T-helper 2 cell (primary cell): ENCODE measurements at places on chromosomes 12 and 14.

DNA sequence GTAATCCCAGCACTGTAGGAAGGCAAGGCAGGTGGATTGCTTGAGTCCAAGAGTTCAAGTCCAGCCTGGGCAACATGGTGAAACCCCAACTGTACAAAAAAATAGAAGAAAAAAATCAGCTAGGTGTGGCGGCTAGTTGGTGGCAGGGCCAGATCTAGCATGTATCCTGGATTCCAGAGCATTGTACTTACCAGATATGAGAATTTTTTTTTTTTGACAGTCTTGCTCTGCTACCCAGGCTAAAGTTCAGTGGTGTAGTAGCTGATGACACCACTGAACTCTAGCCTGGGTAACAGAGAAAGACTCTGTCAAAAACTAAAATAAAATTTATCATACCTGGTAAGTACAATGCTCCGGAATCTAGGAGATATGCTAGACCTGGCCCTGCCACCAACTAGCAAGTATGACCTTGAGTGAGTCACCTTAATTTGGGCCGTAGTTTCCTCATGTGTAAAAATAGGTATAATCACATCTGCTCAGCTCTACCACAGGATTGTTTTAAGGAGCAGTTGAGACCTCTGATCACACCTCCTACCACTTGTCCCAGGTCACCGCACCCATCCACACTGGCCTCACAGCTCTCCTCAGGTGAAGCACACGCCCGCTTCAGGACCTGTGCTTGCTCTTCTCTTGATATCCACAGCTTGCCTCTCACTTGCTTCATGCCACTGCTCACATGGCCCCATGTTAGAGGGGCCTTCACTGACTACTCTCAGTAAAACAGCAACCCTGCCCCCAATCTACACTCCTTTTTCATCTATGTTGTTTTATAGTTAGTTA is 140.2 kb downstream of the STXBP6 start:
- DNase-seq = no peak

DNA sequence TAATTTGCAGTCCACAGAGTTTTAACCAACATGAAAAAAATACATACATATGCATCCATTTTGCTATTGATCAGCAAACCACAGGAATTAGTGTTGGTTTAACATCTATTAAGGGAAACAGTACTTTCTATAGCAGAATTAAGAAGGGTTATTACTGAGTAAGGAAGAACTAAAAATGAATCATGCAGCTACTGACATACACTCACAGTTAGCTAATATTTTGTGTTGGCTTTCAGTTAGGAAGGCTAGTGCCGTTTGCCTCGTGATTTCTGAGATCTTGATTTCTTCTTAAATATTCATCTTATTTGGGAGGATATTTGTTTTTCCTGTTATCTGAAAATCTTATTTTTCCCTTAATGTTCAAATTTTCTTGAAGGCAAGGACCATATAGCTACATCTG is 423.4 kb downstream of the NOVA1 start:
- no peak for DNase-seq

GRCh38 chr14:105005929-105006830 is 14.7 kb downstream of the CDCA4 start:
- DNase-seq = no peak

DNA sequence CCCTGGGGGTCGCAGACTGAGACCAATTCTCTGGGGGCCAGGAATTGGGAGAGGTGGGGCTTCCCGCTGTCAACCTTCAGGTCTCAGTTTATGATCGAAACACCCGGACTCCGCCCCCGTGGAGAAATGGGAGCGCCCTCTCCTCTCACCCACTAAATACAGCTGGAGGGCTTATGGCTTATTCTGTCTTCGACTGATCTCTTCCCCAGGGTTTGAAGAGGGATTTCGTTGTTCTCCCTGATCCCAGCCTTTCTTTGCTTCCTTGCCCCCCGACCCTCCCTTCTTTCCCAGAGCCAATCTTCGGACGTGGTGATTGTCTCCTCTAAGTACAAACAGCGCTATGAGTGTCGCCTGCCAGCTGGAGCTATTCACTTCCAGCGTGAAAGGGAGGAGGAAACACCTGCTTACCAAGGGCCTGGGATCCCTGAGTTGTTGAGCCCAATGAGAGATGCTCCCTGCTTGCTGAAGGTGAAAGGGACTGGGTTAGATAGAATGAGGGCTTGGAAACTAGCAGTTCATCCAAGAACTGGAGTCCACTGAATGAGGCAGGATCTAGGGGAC is 607 bp downstream of the OS9 start:
- DNase-seq = no peak

DNA sequence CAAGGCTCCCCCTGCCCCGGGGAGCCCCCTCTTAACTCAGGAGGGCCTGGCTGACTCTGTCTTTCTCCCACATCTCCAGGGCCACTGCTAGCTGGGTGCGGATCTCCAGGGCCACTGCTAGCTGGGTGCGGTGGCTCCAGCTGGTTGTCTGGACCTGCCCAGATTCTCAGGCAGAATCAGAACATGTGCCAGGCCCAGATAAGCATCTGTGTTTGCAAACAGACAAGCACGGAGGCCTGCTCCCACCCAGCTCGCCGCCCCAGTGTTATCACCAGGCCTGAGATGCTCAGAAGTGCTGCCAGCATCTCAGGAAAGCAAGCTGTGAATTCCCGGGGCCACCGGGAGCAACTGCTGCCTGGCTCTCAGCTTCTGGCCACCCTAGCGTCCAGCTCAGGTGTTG is 98.4 kb upstream of the FZD10 start:
- no peak for DNase-seq
